ENCODE measurements at places on chromosomes 4 and X.

DNA sequence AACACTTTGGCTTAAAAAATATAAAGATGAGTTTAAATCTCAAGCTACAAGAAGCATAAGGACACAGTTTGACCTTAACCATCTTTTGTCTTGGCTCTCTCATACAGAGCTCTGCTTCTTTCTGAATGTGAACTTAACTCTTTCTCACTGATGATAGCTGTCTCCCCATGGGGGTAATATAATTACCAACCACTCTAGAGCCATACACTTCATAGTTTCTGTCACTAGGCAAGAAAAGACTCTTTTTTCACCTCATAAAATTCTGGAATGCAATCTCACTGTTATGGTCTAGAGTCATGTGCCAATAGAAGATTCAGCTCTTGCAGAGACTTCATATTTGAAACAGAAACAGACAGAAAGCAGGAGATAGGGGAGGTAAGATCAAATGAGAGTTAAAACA is 481.7 kb upstream of the AGA start:
- DNase-seq: no peak

- DNase-seq: no peak
Observed at GRCh38 chr4:45477311-45477733, 646.5 kb downstream of the GABRG1 start.

- no peak for DNase-seq
Observed at GRCh38 chrX:36543499-36543898, 464.7 kb upstream of the FAM47C start.

DNA sequence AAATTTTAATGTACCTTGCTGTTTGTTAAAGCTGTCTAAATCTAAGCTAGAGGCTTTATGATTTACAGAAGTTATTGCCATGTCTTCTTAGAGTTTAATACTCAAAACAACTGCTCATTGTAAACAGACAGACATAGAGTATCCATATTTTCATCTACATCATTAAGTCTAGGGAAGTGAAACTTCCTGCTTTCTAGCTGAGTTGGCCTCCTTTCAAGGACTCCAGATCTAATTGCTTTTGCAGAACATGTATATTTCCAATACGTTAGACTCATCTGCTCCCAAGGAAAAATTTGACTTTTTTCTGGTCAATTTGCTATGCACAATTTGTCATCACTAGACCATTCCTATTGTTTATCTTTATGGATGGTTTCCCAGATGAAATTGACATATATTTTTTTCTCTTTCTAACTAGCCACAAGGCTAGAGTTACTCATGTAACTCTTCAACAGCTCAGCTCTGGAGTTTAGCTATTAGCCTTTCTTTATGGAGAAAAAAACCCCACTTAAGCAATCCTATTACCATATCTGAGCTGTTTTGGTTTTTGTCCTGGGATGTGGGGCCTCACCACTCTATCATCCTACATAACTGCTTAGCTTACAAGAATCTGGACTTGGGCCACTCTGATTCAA is 122.9 kb downstream of the PPA2 start:
- DNase-seq: no peak

GRCh38 chr4:62250100-62250499 is 1050.0 kb downstream of the ADGRL3 start:
- DNase-seq: no peak

- no peak for DNase-seq
Observed at GRCh38 chr4:6912441-6912840, 2.8 kb downstream of the TBC1D14 start.

- no peak for DNase-seq
Observed at GRCh38 chr4:147786031-147786430, 54.1 kb downstream of the ARHGAP10 start.
